ENCODE measurements at places on chromosomes 2 and 18.

DNA sequence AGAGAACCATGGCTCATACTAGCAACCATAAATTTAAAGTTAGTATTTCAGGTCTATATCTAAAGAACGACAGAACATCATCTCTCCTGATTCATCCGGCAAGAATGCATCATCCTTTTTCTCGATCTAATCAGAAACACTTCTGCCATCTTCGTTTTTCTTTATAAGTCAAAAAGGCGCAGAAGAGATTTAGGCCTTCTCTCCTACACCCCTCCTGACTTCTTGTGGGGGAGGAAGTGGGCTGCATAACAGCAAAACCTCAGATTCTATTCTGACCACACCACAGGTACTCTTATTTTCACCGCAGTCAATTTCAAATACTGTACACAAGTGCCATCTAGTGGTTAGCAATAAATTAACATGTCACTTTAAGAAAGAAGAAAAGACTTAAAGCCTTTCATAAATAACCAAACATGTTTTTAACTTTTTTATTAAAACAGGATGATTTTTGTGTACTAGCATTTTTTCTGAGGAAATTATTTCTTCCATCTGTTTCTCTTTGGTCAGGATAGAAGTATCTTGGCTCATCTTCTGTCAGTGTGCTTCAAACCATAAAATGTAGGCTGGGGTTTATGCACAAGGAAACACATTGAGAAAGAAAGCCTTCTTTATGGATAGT is 48.4 kb upstream of the PIK3C3 start:
- no peak for DNase-seq

GRCh38 chr2:216298719-216299495 is 73.4 kb downstream of the MARCHF4 start:
- no peak for DNase-seq

GRCh38 chr2:195457873-195458272 is 199.2 kb upstream of the SLC39A10 start:
- DNase-seq, result no peak

- DNase-seq, result no peak
Measured at GRCh38 chr18:35137632-35138031, 96.4 kb downstream of the MAPRE2 start.

DNA sequence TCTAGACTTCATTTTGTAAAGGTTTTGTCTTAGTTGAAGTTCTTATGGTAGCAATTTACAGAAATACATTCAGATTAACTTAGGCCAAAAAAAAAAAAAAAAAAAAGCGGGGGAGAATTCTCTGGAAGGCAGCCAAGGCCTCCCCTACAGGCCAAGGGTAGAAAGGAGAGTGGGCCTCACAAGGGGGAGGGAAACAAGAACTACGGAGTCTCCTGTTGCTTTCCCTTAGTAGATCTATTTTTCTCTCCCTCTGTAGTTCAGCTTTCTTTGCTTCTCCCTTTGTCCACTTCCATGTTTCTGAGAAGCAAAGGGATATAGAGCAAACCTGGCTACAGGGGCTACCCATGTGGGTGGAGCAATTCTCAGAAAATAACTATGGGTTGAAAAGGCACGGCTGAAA is 2.4 kb upstream of the STK11IP start:
- no peak for DNase-seq

GRCh38 chr2:7012141-7012764 is 95.0 kb downstream of the RNF144A start:
- no peak for DNase-seq

DNA sequence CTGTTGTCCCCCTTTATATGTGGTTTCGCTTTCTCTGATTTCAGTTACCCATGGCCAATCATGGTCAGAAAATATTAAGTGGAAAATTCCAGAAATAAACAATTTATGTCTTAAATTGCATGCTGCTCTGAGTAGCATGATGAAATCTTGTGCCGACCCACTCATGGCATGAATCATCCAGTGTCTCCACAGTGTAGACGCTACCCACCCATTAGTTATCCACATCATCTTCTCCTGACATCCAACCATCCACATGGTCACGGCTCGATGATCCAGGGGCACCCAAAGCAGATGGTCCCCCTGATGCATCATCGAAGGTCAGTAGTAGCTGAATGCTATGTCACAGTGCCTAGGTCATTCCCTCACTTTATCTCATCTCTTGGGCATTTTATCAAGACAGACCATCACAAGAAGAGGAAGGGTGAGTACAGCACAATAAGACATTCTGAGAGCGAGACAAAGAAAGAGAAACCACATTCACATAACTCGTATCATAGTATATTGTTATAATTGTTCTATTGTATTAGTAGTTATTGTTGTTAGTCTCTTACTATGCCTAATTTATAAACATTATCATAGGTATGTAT is 44.1 kb upstream of the ACKR3 start:
- DNase-seq, result no peak

DNA sequence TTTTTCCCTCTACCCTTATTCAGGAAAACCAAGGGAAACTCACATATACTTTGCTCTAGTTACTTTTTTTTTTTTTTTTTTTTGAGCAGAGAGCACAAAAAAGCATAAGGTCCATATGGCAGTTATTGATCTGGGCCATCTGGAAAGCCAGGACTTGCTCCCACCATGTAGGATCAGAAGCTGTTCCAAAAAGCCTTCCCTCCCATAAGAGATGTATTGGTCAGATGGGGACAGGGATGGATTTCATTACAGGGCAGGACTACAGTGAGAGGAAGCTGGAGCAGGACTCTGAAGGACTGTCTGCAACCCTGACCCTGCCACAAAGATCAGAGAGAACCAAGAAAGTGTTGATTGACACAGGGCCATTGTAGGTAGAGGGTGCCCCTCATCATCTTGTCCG is 57.3 kb downstream of the NRP2 start:
- no peak for DNase-seq

DNA sequence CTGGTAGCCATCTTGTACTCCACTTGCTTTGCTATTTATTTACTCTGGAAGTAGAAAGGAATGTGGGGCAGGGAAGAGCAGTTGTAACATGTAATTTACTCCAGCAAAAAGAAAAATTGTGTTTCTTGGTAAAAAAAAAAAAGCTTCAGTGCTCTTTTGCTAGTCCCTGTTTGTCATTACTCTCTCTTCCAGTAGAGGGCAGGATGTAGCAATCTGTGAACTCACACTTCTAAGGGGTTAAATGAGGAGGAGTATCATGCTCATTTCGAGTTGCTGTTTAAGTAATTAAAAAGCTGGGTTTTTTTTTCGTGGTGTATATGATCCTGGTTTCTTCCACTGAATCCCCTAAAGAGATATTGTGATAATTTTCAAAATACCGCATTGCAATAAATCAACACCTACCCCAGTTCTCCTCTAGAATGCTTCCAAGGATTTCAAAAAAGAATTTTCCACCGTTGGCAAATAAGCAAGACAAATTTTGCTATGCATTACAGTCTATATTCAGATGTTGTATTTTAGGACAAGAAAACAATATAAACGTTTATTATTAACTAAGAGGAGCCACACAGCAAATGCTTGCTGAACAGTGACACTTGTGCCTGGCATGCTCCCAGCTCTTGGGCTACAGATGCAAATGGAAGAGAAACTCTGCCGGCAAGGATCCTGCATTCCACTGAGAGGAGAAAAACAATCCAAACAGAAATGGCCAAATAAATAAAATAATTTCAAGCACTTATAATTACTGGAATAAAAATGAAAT is 261.6 kb downstream of the ASXL3 start:
- no peak for DNase-seq

DNA sequence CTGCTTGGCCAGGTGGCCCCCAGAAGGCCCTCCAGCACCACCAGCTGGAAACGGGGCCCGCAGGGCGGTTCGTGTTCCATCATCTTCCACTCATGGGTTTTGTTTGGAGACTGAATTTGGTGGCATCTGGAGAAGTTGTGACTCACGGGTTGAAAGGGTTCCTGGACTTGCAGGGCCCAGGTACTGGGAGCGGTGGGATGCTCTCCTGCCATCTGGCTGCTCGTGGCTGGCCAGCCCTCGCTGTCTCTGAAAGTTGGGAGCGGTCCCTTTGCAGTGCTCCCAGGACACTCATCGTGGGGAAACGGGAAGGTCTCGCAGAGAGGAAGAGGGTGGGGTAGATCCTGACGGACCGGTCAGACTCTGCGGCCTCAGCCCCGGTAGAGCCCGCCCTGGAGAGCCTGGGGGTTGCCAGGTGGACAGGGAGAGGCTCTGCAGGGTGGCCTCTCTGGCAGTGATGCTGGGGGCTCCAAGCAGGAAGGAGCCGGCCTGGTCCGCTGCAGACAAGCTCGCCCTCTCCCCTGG is 47.5 kb downstream of the TWIST2 start:
- no peak for DNase-seq
